ENCODE measurements at places on chromosomes 11 and 22.

DNA sequence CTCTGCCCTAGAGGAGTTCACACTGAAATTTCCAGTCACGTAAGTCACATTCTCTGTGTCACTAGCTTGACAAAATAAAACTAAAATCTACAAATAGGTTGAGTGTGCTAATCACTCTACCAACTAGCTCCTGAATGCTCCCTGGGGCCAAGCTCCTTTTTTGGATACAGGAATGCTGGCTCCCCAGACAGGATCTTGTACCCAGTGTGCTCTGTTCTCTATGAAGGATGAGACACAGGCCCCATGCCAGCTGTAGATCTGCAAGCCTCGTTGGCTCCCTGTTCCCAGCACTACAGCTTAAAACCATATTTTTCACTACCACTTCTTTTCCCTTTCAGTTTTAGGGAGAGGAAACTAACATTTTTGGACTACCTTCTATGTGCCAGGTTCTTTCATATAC, 3.7 kb upstream of the IPO7 start:
- no peak for DNase-seq

DNA sequence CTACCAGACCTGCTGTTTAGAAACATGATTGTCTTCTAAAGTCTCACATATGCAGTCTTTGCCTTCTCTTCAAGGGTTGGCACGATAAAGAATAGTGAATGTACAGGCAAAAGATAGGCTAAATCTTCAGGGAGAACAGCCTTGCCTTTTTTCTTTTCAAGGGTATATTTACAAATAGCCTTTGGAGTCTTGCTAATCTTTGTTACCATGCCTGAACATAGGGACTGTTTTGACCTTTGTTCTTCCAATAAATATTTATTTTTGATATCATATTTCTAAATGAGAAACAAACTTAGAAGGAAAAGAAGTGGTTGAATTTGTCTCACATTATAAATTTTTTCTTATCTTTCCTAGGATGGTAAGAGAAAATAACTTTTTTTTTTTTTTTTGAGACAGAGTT, 12.7 kb downstream of the CSTPP1 start:
- no peak for DNase-seq

GRCh38 chr11:67352546-67353316, 615 bp downstream of the POLD4 start:
- DNase-seq = no peak

- no peak for DNase-seq
Observed at GRCh38 chr22:22425356-22425755, 83.2 kb downstream of the ZNF280B start.

GRCh38 chr11:119149018-119149785, at the start of gene ABCG4:
TSS of gene ABCG4 (plus strand) at chr11:119149052. CDS start at chr11:119149966, 914 bp downstream.
- DNase-seq = no peak

- no peak for DNase-seq
Observed at GRCh38 chr22:25775531-25775930, 33.5 kb downstream of the MYO18B start.

- DNase-seq = no peak
Observed at GRCh38 chr11:85257837-85258236, 369.3 kb downstream of the DLG2 start.

GRCh38 chr22:50684501-50684900, 11.9 kb downstream of the SHANK3 start:
- DNase-seq = no peak

DNA sequence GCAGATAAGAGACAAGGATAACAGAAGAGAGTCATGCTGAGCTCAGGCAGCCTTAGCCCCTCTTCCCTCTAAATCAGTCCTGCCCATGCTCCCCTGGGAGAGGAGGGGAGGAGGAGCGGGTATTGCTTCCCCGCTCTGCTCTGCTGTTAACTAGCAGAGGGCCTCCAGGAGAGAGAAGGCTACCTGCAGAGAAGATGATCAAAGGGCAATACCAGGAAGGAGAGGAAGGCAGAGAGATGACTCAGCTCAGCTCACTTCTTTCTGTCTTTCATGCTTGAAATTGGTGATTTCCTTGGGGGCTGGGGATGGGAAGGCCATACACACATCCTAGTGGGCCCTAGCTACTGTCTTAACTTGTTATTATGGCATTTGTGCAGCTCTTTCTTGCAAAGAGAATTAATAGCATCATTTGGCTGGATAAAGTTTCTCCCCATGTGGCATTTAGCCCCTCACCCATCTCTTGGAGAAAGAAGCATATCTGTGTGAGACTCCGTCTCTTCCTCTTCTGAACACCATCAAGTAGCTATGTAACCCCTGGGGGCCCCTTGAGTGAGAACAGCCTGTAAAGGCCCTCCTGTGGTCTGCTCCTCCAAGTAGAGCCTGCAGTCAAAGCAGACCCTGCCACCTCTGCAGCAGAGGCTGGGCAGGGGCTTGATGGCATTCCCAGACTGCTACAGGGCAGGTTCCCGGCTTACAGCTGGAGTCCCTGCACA, 33.4 kb upstream of the AMOTL1 start:
- DNase-seq = no peak

GRCh38 chr11:57332694-57333440, 2.8 kb downstream of the SSRP1 start:
- DNase-seq = no peak

DNA sequence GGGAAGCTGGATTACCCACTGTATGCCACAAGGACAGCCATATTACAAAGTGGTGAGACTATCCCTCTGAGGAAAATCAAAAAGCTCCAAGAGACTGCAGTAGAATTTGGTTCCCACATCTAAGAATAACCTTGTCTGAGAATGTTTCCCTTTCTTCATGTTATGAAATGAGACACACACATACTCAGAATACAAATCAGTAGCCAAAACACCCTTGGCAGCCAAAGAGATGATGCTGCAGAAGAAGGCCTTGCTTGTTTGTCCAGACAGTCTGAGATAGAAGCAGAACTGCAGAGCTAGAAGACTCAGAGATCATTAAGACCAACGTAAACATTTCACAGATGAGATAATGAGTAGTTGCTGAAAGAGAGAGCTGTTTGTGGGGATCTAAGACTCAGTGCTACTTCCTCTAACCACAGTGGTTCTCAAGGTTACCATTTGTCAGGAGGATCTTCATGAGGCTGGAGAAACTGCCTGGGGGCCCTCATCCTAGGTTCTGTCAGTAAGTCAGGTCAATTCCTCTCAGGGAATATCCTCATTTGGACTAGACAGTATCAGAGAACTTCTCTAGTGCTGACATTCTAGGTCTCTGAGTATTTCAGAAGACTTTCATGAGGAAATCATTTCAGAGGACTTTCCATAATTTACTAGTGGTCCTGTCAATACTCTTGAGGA, 38.9 kb downstream of the RELT start:
- DNase-seq = no peak

DNA sequence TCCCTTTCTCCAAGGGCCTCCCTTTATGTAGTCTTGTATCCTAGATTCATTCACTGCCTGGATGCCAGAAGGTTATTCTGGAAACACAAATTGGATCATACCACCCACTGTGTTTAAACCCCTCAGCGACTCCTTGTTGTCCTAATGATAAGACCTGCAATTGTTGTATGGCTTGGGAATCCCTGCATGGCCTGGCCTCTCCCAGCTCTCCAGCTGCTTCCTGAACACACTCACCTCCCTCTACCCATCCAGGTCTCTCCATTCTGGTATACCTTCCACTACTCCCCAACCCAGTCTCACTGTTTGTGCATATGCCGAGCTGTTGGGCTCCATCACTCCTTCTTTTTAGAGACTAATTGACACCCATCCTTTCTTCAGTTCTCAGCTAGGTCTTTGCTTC, 124.3 kb upstream of the ALX4 start:
- no peak for DNase-seq

GRCh38 chr22:38424525-38425080, 30.4 kb downstream of the KCNJ4 start:
- no peak for DNase-seq
